ENCODE measurements at places on chromosomes 4 and X.

GRCh38 chrX:136658151-136658550, 10.2 kb downstream of the CD40LG start:
- DNase-seq = no peak

- no peak for DNase-seq
These were observed 23.8 kb downstream of the SMIM20 start for GRCh38 chr4:25937801-25938200.

- no peak for DNase-seq
These were observed 72.2 kb downstream of the CCKAR start for GRCh38 chr4:26418107-26418506.

DNA sequence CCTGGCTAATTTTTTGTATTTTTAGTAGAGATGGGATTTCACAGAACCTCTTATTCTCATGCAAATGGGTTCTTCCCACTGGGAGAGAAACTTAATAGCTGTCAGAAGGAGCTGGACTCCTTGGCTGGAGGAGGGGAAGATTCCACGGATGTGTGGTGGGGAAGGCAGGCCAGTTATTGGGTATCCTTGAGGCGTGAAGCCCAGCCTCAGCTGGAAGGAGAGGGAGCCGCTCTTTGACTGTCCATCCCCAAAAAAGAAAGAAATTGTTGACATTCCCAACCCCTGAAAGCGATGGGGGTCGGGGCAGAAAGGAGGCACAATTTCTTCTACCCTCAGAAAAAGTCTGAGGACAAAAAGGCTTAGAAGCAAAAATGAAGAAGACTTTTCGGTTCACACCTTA, 983.1 kb upstream of the PABPC4L start:
- no peak for DNase-seq

DNA sequence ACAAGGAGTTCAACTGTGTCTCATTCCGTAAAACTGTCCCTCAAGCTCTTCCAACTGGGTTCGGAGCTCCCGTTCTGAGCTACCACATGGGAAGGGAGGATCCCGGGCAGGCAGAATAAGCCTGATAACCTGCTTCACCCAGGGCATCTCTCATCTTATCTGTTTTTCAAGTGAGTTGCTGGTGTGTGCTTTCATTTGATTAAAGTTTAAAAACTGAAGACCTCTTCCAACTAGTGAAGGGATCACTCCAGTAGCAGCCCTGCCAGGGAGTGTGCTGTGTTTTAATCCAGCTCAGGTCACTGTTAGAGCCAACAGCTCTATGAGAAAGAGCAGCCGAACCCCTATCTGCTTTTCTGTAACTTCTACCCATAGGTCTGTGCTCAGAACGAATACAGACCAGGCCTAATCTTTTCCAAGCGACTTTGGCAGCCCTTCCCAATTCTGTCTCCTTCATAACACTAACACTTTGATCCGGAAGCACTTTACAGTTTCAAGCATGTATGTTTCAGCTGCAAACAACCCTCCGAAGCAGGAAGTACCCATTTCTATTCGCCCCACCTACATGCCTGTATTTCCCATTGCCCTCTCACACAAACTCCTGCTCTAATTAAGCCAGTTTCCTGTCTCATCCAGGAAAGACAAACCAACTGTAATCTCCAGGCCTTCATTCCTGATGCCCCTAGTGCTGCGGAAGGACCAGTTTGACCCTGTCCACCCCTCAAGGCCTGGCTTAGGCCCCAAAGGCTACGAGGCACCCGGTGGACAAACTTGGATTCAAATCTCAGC, 60.9 kb downstream of the IRF2 start:
- DNase-seq = no peak
